ENCODE measurements at places on chromosomes 5 and 9.

- DNase-seq, result no peak
Measured at GRCh38 chr9:26247861-26248260, 569.6 kb upstream of the TUSC1 start.

GRCh38 chr5:74948031-74948546, 81.9 kb upstream of the FAM169A start:
- DNase-seq, result no peak

DNA sequence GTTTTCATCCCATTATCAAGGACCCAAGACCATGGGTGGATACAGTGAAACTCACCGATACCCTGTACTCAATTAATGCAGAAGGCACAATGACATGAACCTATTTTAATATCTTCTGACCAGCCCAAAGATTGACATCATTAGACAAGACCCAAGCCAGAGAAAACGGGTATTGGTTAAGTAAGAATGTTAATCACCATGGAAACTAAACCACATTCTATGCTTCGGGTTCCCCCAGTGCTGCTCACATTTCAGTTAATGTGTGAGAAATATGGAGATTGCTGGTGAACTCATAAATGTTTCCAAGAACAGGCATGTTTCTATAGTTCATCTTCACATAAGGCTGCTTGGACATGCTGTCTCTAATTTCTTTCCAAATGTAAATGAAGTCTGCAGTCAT, 77.0 kb downstream of the IRX2 start:
- no peak for DNase-seq

DNA sequence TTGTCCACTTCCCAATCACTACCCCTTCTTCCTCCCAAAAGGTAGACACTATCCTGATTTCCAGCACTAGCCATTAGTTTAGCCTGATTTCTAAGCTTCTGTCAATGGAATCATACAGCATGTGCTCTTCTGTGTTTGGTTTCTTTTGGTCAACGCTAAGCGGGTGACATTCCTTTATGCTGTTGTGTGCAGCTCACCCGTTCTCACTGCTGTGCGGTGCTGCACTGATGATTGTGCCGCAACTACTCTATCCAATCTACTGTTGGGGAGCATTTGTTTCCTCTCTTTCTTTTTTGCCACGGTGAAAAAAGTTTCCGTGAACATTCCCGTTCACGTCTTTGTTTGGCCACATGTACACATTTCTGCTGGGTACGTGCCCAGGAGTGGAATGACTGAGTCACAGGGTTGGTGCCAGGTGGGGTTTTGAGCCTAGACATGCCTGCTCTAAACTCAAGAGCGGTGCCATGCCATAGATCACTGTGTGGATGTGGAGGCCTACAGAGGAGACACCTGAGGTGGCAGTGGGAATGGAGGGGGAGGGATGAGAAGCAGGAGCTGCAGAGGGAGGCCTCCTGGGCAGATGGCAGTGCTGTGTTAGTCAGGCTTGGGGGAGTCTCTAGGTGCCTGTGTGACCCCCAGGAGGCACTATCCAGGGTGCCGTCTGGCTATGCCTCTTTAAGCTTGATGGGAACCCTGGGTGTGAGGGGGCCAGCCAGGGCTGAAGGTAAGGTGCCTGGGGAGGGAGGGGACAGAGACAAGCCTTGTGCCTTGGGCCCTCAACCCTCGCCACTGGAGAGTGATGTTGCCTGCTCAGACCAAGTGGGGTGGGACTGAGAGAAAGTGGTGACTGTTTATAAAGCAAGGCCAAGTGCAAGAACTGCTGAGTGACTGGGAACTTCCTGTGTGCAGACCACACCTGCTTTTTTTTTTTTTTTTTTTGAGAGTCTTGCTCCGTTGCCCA, 11.4 kb upstream of the ANKRD33B start:
- no peak for DNase-seq

DNA sequence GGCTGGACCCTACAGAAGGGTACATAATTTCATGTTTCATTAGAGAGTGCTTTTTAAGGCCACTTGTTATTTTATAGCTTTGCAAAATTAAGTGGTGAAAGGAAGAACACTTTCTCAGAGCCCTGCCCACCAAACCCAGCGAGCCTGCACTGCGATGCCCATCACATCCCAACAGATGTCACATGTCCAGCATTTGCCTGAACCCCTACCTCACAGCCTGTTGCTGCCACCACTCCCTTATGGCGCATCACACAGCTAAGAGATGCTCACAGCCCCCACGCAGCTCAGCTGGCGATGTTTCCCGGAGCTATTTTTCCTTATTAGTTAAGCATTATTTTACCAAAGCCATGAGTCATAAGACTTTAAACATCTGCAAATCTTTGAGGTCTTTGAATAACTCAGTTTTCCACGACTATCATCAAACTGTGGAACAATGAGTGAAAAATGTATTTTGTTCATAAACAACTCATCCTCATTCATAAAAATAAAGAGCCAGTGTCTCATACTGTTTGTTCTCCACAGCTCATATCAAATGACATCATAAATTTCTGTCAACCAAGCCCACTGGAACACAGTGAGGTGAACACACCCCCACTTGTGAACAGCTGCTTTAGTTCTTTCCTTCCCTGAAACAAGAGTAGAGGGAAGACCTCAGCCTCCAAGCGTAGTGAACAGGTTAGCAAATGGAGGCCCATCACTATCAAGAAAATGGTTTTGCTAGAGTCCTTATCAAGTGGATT, 104.9 kb downstream of the SYK start:
- no peak for DNase-seq

DNA sequence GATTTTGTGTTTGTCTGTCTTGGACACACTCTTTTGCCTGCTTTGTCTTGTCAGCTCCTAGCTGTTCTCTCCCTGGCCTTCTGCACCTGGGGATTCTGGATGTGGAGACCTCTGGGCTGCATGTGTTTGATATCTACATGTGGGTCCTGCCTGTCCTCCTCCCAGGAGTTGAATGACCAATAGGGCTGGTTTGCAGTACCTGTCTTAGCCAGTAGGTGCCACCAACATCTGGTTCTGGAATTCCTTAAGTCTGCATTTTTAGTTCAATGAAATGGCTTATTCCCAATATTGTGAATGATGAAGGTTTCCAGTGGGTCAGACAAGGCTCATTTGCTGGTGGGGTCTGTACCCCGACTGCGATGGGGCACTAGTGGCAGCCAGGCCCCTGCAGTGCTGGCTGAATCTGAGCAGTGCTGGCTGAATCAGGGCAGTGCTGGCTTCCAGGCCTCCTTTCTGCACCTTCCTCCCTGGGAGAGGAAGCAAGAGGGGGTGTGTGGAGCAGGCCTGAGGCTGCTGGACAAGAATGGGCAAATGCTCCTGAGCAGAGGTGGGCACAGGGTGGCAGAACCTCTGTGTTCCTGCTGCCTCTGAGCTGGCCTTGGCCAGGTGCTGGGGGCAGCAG, 73.3 kb downstream of the RXRA start:
- peak; percentile 34 for DNase-seq

DNA sequence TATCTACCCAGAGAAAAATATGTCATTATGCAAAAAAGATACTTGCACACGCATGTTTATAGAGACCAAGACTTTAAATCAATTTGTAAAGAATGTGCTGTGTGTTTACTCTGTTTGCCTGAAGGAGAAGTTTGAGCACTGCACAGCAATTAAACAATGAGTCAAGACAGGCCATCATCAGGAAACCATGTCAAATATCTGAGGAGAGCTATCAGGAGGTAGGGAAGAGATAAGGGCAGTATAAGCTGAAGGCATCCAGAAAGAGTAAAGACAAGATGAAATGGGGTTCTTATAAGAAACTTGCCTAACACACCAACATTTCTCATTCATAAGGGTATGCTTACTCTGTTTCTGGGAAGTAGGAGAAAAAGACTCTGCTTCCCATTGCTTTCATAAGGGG, 405.8 kb upstream of the PTGER4 start:
- DNase-seq, result no peak

- no peak for DNase-seq
Measured at GRCh38 chr5:105508519-105508918, 1945.9 kb upstream of the NUDT12 start.

DNA sequence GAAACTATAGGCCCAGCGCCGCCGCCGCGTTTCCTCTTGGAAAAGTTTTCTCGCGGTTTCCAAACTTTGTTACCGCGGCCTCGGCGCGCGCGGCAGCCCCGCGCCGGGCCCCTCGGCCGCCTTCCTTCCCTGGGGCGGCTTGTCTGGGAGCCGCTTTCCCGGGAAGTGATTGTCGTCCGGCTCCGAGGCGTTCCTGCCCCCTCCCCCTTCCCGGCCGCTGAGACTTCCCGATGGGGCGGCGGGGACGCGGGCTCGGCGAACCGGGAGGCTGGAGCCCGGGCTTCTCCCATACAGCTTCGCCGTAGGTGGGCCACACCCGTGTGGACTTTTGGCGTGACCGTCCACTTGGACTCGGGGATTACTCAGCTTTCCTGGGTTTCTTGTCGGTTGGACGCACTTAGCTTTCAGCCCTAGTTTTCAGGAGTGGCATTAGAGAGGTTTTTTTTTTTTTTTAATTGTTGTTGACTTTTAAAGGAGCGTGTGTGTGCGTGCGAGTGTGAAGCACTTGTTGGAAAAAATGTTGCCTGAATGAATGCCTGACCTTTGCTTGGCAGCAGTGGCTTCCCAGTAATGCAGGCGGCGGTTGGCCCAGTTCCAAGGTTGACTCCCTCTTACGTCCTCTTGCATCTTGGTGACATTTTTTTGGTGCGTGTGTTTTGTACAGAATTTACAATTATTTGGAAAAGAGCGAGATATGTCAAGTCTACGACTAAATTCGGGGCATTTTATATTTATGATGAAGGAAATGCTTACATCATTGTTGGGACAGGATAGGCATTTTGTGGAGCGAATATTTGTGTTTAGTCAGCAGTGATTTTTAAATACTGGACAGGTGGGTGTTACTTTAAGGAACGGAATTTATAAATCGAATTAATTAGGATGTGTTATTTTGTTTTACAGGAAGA, 821 bp downstream of the CTNNA1 start:
- peak; percentile 95 for DNase-seq

DNA sequence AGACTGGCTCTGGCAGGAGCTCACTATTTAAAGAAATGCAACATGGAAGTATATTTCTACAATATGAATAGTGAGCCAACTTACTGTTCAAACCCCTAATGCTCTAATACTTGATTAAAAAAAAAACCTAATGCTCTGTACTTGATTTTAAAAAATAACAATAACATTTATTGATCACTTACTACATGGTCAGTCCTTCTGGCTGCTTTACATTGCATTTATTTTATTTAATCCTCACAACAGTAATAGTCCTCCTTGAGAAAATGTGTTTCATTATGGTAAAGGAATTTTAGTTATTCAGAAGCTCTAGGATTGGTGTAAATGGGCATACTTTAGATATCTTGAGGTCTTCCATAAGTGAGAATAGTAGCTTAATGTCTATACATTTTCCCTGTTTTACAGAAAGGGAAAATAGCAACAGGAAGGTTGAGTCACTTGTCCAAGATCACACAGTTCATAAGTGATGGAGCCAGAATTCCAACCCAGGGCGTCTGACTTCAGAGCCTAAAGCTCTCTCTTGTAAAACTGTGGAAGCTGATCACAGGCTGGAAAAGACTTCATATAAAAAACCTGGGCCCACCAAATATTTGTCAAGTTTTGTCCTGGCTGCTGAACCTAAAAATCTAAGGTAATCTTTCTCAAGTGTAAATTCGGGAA, 1.0 kb downstream of the STARD4 start:
- peak; percentile 29 for DNase-seq

DNA sequence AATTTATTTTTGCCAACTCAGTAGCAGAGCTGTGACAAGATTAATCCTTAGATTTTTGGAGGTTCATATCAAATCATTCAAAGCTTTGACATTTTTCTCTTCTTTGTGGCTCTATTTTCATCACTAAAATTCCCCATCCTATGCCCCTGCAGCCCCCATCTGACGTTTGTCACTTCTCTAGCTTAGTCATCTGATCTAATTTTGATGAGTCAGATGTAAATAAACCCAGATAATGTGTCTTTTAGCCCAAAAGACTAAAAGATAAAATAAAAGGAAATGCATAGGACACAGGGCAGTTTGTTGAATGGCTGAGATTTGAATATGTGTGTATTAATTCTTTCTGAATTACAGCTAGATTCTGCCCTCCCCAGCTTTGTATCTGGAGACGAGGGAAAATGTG, 897 bp upstream of the HSPB3 start:
- no peak for DNase-seq

DNA sequence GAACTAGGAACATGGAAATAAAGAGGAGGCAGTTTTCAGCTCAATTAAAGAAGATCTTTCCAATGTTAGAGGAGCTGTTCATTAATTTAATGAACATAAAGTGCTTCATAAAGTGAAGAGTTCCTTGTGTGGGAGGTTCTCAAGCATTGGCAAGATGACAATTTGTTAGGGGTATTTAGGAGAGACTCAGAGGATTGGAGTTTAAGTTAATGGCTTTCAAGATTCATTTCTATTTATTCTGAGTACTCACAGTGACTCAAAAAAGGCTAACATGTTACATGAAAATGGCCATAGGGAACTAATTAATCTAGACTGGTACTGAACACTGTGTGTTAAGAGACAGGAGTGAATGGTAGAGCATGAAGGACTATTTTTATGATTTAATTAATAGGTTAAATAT, 55.4 kb upstream of the CDH12 start:
- no peak for DNase-seq

- DNase-seq, result no peak
Measured at GRCh38 chr5:133706506-133707430, 94.4 kb upstream of the FSTL4 start.

GRCh38 chr9:137679249-137679648, 60.4 kb downstream of the EHMT1 start:
- no peak for DNase-seq

- DNase-seq, result no peak
Measured at GRCh38 chr9:124442826-124443225, 7.4 kb upstream of the ADGRD2 start.

Measured in AG10803 (cell line).